Tibial artery (tissue), 4 donors: ENCODE measurements at places on chromosomes 2 and 18.

- DNase-seq: no peak
Measured at GRCh38 chr18:410047-410455, 90.5 kb downstream of the COLEC12 start.

- peak; percentile 19 for DNase-seq
Measured at GRCh38 chr2:128374711-128375413, 56.2 kb upstream of the HS6ST1 start.

DNA sequence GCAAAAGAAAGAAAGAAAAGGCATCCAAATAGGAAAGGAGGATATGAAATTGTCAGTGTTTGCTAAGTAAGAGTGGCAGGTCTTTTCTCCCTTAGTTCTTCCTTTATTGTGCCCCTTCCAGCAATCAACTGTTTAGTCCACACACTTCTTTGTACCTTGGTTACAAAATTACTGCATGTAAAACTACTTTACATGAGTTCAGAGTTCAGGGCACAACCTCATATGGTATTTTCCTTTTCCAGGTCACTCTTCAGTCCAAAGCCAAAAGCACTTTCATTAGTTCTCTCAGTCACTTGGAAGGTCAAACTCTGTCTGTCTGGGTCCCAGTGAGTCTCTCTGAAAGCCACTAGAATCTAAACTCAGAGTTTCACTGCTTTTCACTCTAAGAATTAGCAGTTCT, 122.5 kb upstream of the SRD5A2 start:
- DNase-seq: no peak

DNA sequence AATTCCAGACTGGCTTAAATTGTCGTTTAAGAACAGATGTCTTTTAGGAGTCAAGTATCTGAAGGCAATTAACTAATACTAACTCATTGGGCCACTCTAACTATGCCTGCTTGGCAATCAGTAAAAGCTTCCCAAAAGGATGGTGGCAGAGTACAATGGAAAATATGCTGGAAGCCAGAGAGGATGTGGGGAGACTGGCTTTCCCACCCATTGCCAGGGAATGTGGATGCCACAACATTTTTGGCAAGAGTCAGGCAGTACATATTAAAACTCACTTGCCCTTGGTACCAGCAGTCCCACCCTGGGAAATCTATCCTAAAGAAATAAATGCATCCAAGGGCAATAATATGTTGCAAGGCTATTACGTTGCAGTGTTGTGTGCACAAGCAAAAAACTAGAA, 74.0 kb upstream of the FZD7 start:
- no peak for DNase-seq

GRCh38 chr2:134389381-134389780, 135.5 kb downstream of the MGAT5 start:
- no peak for DNase-seq

GRCh38 chr18:634551-635045, 22.9 kb upstream of the TYMS start:
- DNase-seq: no peak

DNA sequence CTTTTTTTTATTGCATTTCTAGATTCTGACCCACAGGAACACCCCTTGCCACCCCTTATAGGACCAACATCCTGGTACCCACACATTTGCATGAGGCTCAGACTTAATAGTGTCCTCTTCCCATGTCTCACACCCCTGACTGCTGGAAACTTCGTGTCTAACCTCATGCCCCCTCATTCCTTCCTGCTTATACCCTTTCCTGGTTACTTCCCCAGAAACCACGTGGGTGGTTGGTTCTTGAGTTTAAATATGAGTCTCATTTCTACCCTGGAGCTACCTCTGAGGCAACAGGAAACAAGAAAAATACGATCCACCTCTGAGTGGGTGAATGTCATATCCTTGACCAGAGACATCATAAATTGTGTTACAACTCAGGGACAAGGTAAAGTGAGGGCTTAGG, 1.6 kb downstream of the TNP1 start:
- DNase-seq: no peak

DNA sequence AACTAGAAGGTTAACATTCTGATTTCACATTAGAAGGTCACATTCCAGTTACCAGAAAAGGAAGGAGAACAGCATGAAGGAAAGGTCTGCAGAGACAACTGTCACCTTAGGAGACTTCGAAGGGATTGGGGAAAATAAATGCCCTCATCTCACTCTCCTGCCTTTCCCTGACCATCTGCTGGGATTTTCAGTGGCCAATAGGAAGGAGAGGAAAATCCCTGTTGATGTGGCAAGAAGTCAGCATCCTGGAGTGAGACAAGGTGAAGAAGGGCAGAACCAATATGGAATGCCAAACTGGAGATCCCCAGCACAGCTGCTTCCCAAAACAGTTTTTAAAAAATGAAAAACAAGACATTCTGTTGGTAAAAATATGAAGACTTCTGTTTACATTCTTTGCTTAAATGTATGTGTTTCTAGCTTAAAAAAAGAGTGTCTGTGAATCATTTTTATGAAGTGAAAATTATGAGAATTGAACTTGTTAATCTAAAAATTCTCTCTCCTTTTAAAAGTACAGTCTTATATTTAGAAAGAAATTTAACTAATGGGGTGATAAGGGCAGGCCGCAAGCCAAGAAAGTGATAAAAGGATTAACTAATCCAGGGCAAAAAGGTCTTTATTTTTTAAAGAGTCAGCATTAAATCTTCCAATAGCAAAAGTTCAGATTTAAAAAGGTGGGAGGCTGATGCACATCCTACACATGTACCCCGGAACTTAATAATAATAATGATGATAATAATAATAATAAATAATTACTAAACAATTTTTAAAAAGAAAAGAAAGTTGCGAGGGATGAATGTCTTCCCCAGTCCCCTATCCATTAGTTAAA, 160.6 kb upstream of the DOK6 start:
- DNase-seq: no peak

GRCh38 chr2:3670376-3670775, 12.4 kb downstream of the ALLC start:
- DNase-seq: no peak

GRCh38 chr2:46180189-46180588, 117.0 kb upstream of the EPAS1 start:
- DNase-seq: no peak

GRCh38 chr2:234487356-234487755, 9.5 kb downstream of the ARL4C start:
- DNase-seq: no peak

GRCh38 chr2:234633581-234634230, 136.8 kb upstream of the ARL4C start:
- no peak for DNase-seq

DNA sequence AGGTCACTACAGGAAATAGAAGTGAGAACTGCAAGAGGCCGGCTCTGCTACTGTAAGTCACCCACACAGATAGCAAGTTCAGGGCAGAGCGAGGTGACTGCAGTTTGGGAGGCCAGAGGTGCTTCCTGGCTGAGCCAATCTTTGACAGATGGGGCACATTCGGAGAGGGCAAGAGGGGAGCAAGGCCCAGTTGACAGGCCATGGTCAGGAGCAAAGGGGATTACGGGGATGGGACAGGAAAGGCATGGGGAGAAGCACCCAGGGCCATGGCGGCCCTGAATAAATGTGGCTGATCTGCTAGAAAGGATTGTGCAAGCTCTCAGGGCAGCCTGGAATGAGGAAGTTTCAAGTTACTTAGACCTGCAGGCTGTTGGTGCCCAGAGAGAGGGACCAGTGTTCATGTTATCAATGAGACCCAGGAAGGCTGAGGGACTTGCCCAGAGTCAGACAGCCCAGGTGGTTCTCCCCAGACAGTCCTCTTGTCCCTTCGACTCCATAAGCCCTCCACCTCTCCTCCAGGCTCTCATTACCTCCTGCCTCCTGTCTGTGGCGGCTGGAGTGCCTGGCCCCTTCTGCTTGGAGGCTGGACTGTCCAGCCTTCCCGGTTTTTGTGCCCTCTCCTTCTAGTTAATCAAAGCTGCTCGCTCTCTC, 123.3 kb downstream of the CTIF start:
- no peak for DNase-seq

DNA sequence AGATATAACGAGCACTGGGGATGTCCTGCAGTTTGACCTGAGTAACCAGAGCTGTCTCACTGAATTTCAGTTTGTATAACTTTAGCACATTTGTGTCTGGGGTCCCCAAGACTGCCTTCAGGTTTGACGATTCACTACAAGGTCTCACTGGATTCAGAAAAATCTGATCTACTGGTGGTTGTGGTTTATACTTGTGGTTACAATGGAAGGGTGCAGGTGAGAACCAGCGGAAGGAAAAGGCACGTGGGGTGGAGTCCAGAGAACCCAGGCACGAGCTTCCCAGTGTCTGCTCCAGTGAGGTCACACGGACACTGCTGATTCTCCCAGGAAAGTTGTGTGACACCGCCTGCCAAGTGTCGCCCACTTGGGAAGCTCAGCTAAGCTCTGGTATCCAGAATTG, 126.0 kb downstream of the ZNF236 start:
- DNase-seq: no peak

DNA sequence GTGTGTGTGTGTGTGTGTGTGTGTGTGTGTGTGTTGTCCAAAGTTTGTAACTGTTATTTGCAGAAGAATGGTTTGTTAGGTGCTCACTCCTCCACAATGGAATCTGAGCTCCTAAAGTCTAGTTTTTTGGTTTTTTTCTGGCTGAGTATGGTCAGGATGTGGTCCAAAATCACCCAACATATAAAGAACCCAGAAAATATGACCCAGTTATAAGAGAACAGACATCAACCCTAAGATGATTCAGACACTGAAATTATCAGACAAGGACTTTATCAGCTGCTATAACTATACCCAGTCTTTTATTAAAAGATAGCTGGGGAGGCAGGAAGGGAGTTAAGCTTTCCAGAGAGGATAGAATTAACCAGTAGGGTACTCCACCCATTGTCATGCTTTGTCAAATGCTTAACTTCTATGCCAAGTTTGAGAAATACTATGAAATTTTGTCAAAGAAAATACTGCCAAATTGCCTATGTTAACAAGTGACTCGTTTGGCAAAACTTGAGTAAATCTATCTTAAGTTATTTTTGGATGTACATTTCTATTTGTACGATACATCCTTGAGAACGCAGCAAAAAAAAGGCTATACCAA, 57.5 kb downstream of the TANK start:
- DNase-seq: no peak

- no peak for DNase-seq
Measured at GRCh38 chr18:43665105-43665788, 388.0 kb upstream of the SYT4 start.

DNA sequence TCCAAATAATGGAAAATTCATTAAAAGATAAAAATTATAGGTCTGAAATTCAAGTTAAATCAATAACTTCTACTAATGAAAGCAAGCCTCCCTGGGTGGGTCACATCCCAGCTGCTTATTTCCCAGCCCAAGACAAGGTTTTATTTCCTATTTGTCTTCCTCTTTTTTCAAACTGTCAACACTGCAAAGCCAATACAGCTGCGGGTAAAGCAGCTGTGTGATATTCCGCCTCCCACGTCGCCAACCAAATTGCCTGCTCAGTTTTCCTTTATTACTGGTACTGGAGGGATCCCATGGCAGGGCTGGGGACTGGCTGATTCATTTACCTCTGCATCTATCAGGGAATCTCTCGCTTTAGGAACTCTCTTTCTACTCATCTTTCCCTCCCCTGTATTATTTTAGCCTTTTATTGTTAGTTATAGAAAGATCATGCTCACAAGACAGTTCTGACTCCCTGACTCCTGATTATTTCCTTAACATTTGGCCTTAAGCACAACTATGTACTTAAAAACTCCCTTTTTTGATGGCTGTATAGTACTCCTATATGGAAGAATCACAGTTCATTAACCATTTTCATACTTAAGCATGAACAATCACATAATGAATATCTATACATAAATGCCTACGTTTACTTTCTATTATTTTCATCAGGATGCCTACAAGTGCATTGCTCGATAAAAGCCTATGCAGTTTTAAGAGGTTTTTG, 253.1 kb downstream of the CDCA7 start:
- no peak for DNase-seq
